ENCODE measurements at places on chromosomes 4 and X.

GRCh38 chr4:138344054-138344453, 101.9 kb upstream of the SLC7A11 start:
- DNase-seq = no peak

GRCh38 chr4:74291471-74291870, 16.8 kb upstream of the EPGN start:
- no peak for DNase-seq

GRCh38 chrX:97332963-97333362, 449.3 kb downstream of the RPA4 start:
- no peak for DNase-seq

GRCh38 chr4:1763070-1763549, 30.0 kb upstream of the FGFR3 start:
- no peak for DNase-seq

- no peak for DNase-seq
Observed at GRCh38 chr4:148200960-148201359, 241.3 kb downstream of the NR3C2 start.

- no peak for DNase-seq
Observed at GRCh38 chr4:53490161-53490956, 100.9 kb downstream of the LNX1 start.

DNA sequence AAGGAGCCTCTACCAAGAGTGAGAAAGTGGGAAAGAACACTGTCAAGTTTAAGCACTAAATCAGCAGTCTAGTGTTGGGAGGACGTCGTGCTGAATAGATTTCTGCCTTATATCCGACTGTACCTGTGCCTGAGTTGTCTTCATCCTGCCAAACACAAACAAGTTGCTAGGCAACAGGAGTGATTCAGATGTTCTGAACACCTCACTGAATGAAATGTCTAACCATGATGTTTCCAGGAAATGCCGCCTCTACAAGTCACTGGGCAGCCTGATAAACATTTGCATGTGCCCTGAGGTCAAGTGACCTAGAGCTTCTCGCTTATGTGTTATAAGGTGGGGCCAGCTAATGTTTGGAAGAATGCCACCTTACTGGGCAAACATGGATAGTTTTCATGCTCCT, 37.9 kb downstream of the SGMS2 start:
- DNase-seq = no peak

- no peak for DNase-seq
Observed at GRCh38 chr4:168852933-168853713, 156.9 kb downstream of the CBR4 start.

DNA sequence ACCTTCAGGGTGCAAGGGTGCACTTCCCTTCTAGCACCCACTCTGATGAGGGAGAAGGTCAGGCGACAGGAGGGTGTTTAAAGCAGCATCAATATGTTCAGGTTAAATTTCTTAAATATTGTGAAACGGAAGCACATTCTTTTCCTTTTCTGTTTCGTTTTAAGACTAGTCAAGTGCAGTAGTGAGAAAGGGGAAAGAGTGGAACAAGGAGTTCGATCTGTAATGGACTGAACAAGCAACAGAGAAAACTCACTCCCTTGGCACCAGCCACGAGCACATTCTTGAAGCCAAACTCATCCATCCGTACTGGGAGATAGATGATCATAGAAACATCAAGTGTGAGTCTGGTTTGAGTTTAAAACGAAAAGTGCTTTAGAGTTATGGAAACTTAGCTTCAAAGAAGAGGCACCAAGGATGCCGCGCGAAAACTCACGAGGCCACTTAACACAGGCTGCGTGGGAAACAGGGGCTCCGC, 815 bp downstream of the FAM53A start:
- no peak for DNase-seq

- DNase-seq = no peak
Observed at GRCh38 chr4:40194602-40195161, 2.1 kb upstream of the RHOH start.

GRCh38 chr4:6763330-6763851, 19.1 kb upstream of the KIAA0232 start:
- DNase-seq = no peak

GRCh38 chrX:68846536-68846935, 17.7 kb downstream of the EFNB1 start:
- no peak for DNase-seq

- no peak for DNase-seq
Observed at GRCh38 chr4:168870004-168870403, 140.1 kb downstream of the CBR4 start.

GRCh38 chr4:55791666-55792065, 27.9 kb upstream of the EXOC1L start:
- DNase-seq = no peak

- DNase-seq = no peak
Observed at GRCh38 chr4:73673286-73673685, 53.0 kb upstream of the RASSF6 start.

DNA sequence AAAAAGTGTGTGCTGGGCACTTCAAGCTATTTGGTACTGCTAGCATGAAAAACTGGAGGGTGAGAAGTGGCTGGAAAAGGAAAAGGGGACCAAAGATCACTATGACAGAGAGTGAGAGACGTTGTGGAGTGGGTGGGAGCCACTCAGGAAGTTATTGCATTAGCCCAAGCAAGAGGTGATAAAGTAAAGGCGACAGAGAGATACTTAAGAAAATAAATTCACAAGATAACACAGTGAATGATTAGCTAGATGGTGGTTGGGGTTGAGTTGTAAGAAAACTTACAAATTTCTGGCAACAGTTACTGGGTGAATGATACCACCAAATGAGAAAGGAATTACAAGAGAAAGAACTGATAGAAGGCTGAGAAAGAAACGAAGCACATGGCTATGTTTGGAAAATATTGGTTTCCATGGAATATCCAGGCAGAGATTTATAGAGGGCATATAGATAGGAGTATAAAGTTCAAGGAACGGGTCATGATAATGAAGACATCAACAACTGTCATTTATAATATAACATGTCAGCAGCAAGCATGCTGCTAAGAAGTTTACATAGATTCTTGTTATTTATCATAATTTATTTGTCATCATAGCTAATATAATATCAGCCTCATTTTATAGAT, 60.7 kb downstream of the CASK start:
- no peak for DNase-seq

DNA sequence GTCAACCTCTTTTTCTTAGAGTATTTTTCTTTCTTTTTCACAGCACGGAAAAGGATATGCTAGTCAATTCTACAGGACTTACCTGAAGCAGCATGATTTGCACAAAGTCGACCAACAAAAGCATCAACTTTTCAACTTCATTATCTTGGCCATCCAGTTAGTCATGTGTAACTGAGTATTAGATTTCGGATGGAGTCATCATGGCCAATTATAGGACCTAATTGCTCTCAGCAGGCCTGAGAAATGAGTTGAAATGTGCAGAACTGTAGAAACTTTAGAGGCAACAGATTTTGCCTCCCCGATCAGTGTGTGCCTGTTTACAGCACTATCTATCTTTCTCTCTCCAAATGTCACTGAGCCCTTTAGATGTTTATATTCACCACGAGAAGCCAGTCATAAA, 41.0 kb downstream of the PCDH10 start:
- DNase-seq = no peak

- DNase-seq = no peak
Observed at GRCh38 chr4:107718351-107718965, 1.6 kb downstream of the PAPSS1 start.

GRCh38 chr4:4592414-4592813, 50.6 kb upstream of the STX18 start:
- DNase-seq = no peak

GRCh38 chrX:29851857-29852605, 363.3 kb upstream of the MAGEB2 start:
- no peak for DNase-seq

- DNase-seq = no peak
Observed at GRCh38 chr4:61428950-61429349, 228.8 kb downstream of the ADGRL3 start.

DNA sequence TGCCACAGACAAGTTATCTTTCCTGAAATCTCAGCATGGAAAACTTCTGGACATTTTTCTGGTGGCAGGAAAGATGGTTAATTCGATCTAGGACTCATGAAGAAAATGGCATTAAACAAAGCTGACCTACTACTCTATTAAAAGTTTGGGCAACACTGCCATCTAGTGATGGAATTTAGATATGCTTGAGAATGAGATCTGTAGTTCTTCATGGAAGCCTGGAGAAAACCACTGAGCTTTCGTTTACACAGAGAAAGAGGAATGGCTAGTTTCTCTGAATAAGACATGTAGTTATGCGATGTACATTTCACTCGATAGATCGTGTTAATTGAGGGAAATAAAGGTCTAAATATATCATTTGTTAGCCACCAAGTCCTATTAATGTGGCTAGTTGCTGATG, 51.7 kb upstream of the CHRDL1 start:
- no peak for DNase-seq

DNA sequence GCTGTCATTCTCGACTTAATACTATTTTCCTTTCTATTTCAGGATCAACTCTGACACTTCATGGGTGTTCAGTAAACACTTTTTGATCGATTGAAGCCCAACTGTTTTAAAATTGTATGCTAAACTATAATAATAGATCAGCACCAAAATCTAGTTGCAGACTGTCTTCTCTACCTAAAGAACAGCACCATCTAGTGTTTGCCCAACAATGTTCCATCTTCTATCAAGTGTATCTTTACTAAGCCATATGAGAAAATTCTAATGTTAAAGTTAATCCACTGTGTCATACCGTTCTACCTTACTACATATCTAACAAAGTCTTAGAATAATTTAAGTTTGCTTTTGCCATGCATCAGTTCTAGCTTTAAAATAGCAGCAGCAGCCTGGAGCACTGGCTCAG, 113.0 kb upstream of the PRDX4 start:
- no peak for DNase-seq

GRCh38 chr4:84407554-84408407, 91.3 kb downstream of the NKX6-1 start:
- no peak for DNase-seq

- DNase-seq = no peak
Observed at GRCh38 chr4:183797011-183797444, 108.1 kb upstream of the STOX2 start.

DNA sequence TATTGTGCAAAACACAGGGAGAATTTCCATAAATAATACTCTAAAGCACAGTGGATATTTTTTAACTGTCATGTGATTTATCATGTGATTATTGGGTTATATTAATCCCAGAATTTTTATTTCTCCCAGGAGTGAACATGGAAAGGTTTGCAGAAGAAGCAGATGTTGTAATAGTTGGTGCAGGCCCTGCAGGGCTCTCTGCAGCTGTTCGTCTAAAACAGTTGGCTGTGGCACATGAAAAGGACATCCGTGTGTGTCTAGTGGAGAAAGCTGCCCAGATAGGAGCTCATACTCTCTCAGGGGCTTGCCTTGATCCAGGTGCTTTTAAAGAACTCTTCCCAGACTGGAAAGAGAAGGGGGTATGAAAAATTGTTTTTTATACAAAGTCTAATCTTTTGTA, 10.0 kb downstream of the ETFDH start:
- no peak for DNase-seq

DNA sequence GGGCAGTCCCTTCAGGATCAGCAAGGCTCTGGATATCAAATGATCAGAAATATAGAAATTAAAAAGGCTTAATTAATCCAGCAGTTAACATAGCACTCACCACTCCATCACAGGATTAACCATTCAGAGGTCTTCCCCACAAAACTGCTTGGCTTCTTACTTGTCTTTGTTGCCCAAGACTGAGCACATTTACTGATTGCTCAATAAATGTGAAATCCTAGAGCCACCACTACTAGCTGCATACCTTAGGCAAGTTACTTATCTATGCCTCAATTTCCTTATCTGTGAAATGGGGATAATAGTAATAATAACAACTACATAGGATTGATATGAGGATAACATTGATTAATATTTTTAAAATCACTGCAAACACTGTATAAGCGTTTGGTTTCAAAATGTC, 124.2 kb downstream of the ARHGAP6 start:
- no peak for DNase-seq

- no peak for DNase-seq
Observed at GRCh38 chr4:147479786-147480185, 1.1 kb upstream of the EDNRA start.

- no peak for DNase-seq
Observed at GRCh38 chr4:128571747-128572146, 237.8 kb upstream of the JADE1 start.

GRCh38 chr4:111454961-111455360, 690.3 kb upstream of the FAM241A start:
- no peak for DNase-seq

GRCh38 chr4:158314756-158315487, 104.6 kb downstream of the TMEM144 start:
- no peak for DNase-seq

GRCh38 chr4:152956650-152957436, 20.7 kb downstream of the FHDC1 start:
- no peak for DNase-seq

- no peak for DNase-seq
Observed at GRCh38 chrX:73877687-73878086, 314.7 kb downstream of the CHIC1 start.

DNA sequence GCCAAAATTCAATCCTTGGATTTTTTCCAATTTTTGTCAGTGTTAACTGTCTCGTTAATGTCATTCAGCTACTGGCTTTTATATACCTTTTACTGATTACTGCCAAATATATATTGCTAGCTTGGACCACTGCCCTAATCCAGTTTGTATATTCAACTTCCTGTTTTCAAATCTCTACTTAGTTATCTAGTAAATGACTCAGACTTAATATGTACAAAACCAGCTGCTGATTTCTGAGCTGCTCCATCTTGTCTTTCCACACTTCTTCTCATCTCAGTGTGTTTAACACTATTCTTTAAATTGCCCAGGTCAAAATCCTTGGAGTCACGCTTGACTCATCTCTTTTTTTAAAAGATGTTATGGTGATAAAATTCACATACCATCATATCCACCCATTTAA, 1196.7 kb downstream of the RAPGEF2 start:
- DNase-seq = no peak

DNA sequence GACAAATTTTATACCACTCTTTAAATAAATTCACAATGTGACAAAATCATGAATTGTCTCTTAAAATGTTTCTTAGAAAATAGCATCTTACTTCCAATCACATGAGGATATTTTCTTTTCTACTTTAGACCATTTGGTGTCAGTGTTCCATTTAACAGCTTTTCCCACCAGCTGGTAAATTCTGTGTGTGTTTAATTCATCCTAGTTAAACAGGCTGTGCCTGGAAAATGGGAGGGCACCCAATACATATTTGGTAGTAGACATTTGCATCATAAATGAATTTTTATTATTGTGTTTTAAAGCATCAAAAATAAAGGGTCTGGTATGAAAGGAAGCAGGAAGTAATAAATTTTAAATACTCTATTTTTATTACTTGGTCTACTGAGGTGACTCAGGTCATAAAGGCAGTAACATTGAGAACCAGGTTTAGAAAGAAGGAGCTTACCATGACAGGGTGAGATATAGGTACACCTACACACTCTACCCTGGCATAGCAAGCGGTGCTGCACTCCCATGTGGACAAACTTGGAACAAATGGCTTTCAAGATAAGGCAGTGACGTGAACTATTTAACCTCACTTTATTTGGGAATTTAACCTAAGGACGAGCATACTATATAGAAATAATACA, 344.5 kb downstream of the BMPR1B start:
- DNase-seq = no peak

- DNase-seq = no peak
Observed at GRCh38 chrX:78123190-78123589, 16.3 kb downstream of the TAF9B start.

GRCh38 chr4:16480011-16480410, 253.7 kb upstream of the TAPT1 start:
- DNase-seq = no peak

All from cerebellar nuclear complex (tissue), 1 donor.